ENCODE measurements at places on chromosomes 2 and 18.
A peak's percentile ranks its signal among the peaks of the same experiment; 100 is the strongest.

DNA sequence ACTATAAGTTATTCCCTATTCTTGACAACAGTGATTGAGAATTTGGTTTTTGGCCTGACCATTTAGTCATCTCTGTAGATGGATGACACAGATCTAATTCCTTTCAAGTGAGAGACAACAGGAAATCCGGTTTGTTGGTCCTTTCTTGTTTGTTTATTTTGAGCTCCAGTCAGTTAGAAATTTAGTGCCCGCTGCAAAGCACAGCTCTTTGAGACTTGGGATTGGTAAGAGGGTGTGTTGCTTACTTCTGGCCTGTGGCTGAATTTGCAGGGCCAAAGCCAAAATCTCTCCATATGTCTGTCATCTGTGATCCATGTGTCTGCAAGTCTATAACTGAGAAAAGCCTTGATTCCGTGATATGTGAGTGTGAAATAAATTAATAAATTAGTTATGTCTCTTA lies 74.3 kb downstream of the BIN1 start:
- no peak for DNase-seq

DNA sequence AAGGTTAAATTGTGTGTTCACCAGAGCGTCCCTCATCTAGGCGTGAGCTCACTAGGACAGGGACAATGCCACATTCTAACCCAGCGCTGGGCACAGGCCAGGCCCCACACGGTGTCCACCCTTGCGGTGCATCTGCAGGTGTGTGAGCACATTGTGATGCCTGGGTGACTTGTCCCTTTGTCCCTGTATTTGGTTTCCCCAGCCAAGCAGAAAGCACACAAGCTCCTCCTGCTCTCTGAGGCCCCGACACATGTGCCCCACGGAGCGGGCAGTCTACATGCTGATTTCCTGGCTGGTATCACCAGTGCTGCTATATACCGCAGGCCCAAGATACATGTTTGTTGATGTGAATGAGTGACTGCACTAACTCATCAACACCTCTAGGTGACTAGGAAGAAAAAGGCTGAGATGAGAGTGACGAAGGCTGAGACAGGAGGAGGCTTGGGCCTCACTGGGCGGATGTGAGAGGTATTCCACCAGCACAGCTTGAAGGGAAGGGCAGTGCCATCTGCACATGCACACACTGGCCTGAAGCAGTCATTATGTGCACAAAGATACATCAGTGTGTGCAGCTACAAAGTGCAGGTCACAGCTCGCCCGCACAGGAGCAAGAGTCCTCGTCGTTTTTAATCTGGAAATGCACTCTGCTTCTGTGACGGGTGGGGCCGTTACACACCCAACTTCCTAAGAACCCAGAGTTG lies 205.9 kb downstream of the EIPR1 start:
- DNase-seq, result no peak

GRCh38 chr18:10751653-10752052 lies 225.8 kb downstream of the NAPG start:
- DNase-seq, result no peak

DNA sequence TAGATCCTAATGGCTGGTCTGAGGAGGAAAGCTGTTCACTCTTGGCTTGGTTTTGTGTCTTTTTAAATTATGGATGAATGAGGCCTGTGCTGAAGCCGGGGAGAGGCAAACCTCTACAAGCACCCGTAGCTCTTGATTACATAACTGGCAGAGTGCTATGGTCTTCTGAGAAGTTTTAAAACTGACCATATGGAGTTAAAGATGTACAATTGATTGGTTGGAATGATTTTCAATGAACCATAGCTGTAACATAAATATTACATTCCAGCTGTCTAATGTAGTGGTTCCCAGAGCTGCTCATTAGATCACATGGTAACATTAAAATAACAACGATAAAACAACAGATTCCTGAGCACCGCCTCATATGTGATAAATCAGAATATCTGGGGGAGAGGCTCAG lies 71.1 kb upstream of the MAP4K3 start:
- DNase-seq, result no peak

- DNase-seq, result no peak
Measured at GRCh38 chr2:214995409-214995808, 143.0 kb downstream of the ABCA12 start.

GRCh38 chr2:119426801-119427395 lies 4.8 kb upstream of the TMEM37 start:
- no peak for DNase-seq

DNA sequence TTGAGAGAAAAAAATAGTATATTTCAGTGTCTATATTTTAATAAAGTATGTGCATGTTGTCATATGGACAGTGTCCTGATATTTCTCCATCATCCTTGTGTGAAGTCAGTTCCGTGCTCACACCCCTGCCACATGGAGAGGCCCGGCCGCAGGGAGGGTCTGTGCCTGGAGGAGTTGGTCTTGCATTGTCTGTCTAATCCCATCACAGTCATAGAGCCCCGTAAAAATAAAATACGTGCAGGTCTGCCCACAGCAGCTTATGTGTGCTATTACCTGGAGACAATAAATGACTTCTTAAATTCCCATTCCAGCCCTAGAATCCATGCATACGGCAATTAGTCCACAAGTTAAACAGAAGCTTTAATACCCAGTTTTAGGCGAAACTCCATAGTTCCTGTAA lies 20.1 kb downstream of the MAPRE2 start:
- no peak for DNase-seq

GRCh38 chr2:160199683-160200389 lies at the start of gene ITGB6:
ITGB6 (minus strand) TSS chr2:160200272; CDS start chr2:160200063, 209 bp downstream.
- DNase-seq, result no peak

- no peak for DNase-seq
Measured at GRCh38 chr2:142877216-142877838, at the start of gene KYNU. KYNU (plus strand) TSS chr2:142877664; CDS start chr2:142885368, 7,704 bp downstream.

- no peak for DNase-seq
Measured at GRCh38 chr18:59961070-59961469, 61.3 kb downstream of the PMAIP1 start.

DNA sequence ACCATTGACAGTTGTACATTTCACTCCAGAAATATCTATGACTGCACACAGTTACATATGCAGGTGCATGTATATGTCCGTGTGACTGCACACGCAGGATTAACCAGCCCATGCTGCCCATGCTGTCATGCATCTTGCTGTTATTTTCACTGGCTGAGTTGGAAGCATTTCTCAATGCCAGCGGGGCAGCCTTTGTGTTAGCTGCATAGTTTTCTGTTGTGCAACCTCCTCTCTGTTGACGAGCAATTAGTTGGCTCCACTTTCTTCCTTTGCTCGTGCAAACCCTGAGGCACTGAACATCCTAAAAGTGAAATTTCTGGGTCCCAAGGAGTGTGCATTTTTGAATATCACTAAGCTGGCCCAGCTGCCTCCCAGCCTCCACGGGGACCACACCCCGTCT lies 133.4 kb upstream of the GLI2 start:
- no peak for DNase-seq

GRCh38 chr2:101741775-101742520 lies 44.4 kb downstream of the MAP4K4 start:
- DNase-seq, result no peak

DNA sequence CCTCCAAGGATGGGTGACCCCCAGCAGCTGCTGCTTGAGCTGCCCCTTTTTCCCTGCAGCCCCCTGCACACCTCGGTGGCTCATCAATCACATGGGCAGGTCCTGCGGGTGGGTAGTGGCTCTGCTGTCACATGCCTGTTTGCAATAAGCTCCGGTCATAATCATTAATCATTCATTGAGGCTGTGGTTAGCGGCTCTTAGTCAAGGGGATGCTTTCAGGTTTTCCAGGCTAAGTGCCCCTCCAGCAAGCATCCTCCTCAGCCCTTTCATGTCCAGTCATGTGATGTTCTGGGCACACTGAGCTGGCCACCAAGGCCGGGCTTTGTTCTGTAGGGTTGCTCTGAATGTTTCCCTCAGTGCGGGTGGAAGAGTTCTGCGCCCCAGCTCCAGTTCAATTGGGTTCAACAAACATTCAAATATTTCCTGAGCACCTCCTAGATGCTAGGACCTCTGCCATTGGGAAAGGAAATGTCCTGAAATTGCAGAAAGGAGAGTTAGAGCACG lies 96.4 kb upstream of the LDAH start:
- no peak for DNase-seq

GRCh38 chr2:239169311-239170048 lies 231.3 kb downstream of the HDAC4 start:
- DNase-seq, result no peak

GRCh38 chr18:74724186-74724585 lies 126.5 kb downstream of the ZNF407 start:
- DNase-seq, result no peak

- DNase-seq, result no peak
Measured at GRCh38 chr2:174035981-174036742, 71.0 kb upstream of the SP3 start.

DNA sequence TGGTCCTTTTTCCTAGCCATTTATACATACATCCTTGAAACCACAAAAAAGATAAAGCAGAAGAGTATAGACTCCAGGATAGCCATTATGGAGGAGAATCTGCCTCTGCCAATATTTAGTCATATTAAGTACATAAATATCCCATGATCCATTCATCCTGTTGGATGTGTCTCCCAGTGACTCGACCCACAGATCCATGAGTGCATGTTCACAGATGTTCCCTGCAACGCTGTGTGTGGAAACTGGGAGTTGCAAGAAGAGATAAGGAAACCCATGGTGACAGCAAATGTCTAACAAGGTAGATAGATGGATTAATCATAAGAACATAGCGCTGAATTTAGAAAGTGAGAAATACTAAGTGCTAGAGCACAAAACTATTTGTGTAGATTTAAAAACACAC lies 34.5 kb downstream of the STK39 start:
- DNase-seq, result no peak

DNA sequence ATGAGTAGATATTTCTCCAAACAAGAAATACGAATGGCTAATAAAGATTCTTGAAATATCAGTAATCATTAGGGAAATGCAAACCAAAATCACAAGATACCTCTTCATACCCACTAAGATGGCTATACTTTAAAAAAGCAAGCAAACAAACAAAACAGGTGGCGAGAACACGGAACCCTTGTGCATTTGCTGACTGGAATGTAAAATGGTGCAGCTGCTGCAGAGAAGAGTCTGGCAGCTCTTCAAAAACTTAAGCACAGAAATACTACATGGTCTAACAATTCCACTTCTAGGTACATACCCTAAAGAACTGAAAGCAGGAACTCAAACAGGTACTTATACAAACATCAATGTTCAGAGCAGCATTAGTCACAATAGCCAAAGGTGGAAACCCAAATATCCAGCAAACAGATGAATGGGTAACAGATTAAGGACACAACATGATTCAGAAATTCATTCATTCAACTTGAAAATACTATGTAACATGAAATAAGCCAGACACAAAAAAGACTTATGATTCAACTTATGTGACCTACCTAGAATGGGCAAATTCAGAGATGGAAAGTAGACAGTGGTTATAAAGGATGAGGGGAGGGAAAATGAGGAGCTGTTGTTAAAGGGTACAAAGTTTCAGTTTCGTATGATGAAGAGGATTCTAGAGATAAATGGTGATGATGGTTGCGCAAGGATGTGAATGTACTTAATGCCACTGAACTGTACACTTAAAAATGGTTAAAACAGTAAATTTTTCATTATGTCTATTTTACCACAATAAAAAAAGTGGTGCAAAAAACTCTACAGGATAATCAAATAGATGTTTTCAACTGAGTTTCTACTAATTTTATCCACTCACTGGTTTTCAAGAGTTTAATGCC lies 26.9 kb upstream of the GPR75 start:
- no peak for DNase-seq

DNA sequence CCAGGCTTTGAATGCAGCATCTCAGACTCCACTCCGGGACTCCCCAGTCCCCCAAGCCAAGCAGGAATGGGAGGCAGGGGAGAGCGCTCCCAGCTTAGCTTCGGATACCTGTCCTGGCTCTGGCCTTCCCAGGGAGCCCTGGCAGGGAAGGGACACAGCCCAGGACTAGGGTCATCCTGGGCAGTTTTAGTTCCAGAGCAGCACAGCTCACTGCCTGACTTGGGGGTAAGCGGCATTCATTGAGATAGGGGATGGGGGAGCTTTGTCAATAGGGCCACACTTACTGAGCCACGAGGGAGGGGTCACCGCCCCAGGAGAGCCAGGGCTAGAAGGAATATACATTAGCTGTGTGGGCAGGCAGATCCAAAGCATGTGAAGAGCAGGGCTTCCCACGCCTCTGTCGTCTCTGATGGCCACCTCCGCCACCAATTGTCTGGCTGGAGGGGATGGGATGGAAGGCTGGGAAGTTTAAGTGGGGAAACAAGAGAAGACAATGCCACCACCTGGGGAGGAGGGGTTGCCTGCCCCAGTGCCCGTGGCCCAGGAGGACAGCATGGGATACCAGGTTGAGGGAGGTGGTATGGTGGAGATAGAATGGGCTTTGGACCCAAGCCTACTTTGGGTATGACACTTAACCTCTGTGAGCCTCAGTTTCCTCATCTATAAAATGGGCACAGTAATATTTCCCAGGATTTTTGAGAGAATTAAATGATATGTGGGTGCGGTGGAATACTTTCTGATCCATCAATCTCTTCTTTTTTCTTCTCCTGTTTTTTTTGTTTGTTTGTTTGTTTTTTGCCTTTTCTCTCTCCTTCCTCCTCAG lies 40.2 kb downstream of the SCTR start:
- DNase-seq, result no peak

GRCh38 chr2:64327129-64327509 lies 126.8 kb upstream of the LGALSL start:
- no peak for DNase-seq

DNA sequence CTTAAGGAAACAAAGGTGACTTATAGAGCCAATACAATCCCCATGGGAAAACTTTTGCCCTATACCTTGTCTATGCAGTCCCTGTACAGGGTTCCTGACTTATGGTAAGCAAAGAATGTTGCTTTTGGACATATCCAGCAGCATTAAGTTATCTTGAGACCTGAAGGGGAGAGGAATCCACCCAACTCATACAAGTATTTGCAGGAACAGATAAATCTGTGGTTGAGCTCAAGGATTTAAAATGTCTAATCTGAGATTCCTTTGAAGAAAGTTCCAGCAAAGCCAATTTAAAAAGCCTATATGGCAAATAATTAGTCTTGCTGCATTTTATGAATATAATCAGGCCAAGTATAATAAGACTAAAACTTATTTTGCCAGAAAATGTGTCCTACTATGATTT lies 739.5 kb upstream of the CDH2 start:
- no peak for DNase-seq

GRCh38 chr18:1578505-1578904 lies 673.8 kb downstream of the ADCYAP1 start:
- DNase-seq, result no peak

- DNase-seq, result peak; percentile 3
Measured at GRCh38 chr2:157784169-157784822, 91.8 kb downstream of the ACVR1 start.

DNA sequence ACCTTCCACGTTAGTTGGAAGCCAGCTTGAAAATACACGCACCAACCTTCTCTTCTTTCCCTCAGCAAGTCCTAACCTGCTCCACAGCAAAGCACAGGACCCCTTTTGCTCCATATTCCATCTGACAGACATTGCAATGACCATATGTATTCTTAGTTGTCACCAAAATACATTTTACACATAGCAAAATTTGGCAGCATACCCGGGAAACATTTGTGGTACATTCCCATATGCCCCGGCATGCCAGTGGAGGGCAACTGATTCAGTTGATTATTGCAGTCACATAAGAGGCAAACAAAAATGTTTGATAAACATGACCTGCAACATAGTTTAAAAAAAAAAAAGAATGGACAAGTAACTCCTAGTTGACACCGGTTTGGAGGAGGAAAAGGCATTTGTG lies 202.1 kb upstream of the UBE2E3 start:
- no peak for DNase-seq

- no peak for DNase-seq
Measured at GRCh38 chr2:240529344-240529999, 28.3 kb downstream of the ANKMY1 start.

All from stimulated activated CD4-positive, alpha-beta T cell treated with anti-CD3 and anti-CD28 coated beads, Interleukin-4, amount 100 ng/mL, for 4 hours (primary cell).